ENCODE measurements at places on chromosomes 13 and 19. TPM values are rescaled to one million over a fixed set of nuclear protein-coding genes. Genes with fewer than 3 reads are reported as not detected.
A peak's percentile ranks its signal among the peaks of the same experiment; 100 is the strongest.

- DNase-seq: no peak
These were observed 671.6 kb downstream of the PCDH9 start for GRCh38 chr13:66558506-66558905.

PNMA8A gene
- total RNA-seq: 0.24 TPM

GRCh38 chr13:46521921-46522747 is 30.8 kb upstream of the LRCH1 start:
- DNase-seq: no peak

DNA sequence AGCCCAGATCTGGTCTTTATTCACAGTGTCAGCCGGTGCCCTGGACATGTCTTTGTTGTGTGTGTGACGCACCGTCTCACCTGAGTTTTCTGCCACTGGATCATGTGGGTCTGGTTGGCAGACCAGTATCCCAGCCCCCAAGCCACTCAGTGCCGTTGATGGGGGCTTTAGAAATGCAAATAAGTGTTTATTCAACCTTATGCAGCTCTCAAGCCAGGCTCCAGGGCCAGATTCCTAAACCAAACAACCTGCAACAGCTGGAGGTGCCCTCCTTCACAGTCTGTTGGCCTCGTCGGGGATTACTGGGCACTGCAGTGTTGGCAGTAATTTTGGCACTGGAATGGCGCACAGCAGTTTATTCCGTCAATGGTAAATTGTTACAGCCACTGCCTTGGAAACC is 21.6 kb downstream of the FAM124A start:
- no peak for DNase-seq

- DNase-seq: no peak
These were observed 53.2 kb upstream of the RFC3 start for GRCh38 chr13:33764716-33765115.

- no peak for DNase-seq
These were observed 6.9 kb downstream of the TBXA2R start for GRCh38 chr19:3599776-3600187.

DNA sequence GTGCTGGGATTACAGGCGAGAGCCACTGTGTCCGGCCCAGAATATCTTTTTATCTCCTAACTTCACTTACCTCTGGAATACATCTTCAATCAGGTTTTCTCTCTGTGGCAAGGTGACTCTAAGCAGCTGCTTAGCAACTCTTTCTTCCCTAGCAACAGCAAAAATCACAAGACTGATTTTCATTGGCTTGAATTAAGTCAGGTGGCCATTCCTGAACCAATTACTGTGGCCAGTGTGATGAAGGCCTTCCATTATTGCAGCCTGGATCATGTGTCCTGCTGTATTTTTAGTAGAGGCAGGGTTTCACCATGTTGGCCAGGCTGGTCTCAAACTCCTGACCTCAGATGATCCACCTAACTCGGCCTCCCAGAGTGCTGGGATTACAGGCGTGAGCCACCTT is 9.0 kb upstream of the LTBP4 start:
- DNase-seq: no peak

DNA sequence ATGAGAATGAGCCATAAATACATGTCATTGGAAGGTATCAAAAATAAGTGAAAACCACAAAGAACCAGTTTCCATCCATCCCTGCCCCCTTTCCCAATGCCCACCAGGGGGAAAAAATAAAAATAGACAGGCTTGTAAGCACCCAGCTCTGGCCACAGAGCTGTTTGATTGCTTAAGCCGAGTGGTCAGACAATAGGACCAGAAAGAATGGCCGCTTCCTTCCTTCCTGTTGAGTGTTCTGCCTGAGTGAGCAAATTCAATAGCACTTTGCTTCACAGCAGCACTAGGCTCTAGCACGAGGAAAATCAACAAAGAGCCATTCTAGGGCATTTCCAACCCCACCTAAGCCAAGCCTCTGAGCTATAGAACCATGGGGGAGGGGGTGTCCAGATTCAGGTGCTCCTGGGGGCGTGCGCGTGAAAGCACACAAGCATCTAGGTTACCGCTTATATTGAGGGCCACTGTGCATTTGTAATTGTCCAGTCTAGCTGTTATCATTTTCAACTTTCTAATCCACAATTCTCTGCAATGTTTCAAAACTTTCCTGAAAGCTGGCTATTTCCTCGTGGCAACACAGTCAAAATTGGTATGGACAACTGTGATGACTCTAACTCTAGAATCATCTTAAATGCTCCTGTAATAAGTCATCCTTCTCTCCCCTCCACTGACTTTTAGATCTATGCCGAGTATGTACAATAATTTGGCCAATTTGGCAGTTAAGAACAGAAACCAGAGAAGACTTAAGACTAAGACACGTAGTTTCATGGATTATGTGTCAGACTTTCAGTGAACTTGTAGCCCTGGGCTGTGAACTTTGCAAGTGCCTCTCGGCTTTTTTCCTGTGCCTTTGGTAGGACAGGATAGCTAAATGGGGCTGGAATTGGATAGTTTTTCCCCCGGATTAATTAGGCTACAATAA is 64.3 kb downstream of the SPRY2 start:
- DNase-seq: no peak

GRCh38 chr13:36872621-36873020 is 47.4 kb downstream of the SMAD9 start:
- DNase-seq: peak; percentile 47

- no peak for DNase-seq
These were observed 58.7 kb upstream of the KLF5 start for GRCh38 chr13:73000027-73000674.

GRCh38 chr13:41268764-41269163 is 5.4 kb upstream of the MTRF1 start:
- DNase-seq: no peak

OLFM4 gene
- total RNA-seq: 338 TPM

APOC4 gene
- total RNA-seq: not detected

DNA sequence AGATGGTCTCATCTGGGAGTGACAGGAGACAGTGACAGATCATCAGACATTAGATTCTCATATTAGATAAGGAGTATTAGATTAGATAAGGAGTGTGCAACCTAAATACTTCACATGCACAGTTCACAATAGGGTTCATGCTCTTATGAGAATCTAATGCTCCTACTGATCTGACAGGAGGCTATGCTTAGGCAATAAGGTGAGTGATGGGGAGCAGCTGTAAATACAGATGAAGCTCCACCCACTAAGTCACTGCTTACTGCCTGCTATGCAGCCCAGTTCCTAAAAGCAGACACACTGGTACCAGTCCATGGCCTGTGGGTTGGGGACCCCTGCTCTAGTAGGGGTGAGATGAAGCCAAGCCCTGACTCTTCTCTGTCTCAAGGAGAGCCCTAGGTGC is 10.0 kb upstream of the IGFL3 start:
- no peak for DNase-seq

DNA sequence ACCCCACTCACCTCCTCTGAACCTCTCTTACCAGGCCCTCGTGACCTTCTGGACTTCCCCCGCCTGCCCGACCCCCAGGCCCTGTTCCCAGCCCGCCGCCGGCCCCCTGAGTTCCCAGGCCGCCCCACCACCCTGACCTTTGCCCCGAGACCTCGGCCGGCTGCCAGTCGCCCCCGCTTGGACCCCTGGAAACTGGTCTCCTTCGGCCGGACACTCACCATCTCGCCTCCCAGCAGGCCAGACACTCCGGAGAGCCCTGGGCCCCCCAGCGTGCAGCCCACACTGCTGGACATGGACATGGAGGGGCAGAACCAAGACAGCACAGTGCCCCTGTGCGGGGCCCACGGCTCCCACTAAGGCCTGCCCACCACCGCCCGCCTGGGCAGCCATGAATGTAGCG is 3.2 kb downstream of the TTC9B start:
- no peak for DNase-seq

DNA sequence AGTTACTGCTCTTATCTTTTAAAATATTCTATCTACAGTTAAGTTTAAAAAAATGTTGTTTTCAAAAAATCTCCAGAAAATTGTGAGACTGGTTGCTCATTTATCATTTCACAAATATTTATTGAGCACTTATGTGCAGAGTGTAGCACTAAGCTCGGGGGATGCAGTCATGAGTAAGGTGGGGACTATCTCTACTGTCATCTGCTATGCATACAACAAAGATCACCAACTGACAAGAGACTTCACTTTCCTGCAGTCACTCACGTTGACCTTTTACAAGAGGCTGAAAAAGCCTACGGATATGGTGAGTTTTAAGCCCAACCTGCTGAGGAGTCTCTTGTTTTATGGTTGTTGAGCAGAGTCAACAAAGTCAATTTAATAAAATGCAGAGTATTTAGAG is 392.5 kb downstream of the KLF12 start:
- DNase-seq: no peak

DNA sequence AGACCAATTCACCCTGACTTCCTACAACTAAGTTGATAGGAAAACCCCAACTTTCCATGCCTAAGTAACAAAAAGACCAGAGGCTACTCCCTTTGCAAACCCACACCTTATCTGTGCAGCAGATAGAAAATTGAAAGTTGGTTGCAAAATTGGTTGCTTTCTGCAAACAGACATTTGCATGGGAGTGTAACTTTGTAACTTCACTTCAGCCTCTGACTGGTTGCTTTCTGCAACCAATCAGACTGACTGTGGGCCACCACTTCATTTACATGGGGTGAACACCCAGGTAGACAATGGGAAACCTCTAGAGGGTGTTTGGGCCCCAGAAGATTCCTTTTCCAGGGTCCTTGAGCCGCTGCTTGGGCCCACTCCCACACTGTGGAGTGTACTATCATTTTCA is 9.8 kb downstream of the TEX30 start:
- DNase-seq: no peak

DNA sequence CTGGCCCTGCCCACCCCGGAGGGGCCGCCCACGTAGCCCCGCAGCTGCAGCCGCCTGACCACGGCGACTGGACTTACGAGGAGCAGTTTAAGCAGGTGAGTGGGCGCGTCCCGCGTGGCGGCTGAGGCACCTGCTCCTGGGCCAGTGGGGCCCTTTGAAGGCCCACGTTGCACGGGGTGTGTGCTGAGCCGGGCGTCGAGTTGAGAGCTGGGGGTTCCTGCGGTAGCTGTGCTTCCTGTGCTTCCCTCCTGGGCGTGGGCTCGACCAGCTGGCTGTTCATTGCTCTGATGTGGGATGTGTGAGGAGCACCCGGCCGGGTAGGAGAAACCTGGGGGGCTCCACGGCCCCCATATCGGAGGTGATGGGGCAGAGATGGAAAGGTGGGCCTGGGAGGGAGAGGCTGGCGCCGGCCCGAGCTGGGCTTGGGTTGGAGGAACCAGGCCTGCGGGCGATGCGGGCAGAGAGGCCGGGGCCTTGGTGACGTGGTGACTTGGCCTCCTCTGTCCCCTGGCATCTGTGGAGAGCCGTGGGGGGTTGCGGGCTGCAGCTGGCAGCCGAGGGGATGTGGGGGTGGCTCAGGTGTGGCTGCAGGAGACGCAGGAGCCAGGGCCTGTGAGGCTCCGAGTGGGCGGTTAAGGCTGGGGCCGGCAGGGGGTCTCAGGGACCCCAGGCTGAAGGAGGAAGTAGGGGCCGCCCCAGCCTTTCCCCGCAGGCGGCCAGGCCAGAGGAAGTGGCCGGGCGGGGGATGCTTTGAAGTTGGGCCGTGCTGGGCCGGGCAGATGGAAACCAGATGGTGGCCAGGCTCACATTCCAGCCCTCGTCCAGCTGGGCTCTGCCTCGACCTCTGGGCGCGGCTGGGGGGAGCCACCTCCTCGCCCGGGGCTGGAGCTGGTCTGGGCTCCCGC is 7.1 kb downstream of the ARID3A start:
- DNase-seq: peak; percentile 72

- no peak for DNase-seq
These were observed 338.0 kb downstream of the ENOX1 start for GRCh38 chr13:43448605-43449336.

GRCh38 chr19:7565332-7565731 is 29.8 kb downstream of the PNPLA6 start:
- no peak for DNase-seq

DNA sequence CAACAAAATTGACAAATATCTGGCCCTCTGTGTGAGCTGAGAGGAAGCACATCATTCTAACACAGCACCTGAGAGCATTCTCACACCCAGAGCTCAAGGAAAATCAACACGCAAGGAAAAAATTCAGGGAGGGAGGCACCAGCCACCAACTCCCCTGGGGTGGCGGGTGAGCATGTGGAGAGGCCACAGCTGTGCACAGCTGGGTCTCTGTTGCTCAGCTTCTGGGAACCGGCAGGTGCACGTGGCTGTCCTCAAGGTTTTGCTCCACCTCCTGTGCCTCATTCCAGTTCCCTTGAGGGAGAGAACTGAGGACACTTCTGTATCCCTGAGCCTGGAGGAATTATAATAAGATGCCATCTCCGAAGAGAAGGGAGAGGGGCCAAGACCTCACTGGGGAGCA is 134.0 kb downstream of the USP12 start:
- no peak for DNase-seq

GRCh38 chr13:99948411-99948810 is 23.2 kb downstream of the ZIC5 start:
- no peak for DNase-seq

DNA sequence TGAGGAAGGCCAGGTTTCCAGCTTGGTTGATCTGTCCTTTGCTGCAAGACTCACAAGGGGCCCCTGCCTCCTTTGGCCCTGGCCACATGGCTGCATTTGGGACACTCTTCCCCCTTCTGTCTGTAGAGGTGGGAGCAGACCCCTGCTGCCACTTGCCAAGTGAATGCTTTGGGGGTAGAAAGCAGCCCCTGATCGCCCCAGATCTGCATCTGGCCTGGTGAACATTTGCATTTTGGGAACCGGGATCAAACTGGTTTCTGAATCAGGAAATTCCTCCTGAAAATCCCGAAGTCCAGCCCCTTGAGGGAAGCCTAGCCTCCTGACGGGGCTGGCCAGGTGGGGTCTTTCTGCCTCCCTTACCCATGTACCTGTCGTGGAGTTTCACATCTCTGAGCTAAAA is 14.9 kb downstream of the DPF1 start:
- no peak for DNase-seq

IRGC gene
- not detected for total RNA-seq

APC2 gene
- 0.56 TPM for total RNA-seq

DNA sequence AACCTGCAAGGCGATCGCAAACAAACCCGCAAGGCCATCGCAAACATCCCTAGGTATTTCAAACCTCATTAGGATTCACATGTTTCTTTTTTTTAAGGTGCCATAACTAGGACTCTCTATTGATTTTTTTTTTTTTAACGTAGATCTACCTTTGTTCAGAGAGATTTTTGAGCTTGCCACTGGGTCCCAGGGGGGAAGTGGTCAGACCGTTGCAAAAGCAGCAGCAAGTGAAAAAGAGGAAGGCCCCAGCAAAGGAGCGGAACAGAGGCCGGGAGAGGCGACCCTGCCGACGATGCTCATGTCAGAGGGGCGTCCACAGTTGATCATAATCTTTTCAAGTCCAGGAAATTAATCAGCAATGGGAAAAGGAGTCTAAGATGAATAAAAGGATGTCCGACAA is 32.7 kb upstream of the FLT1 start:
- DNase-seq: no peak

- DNase-seq: no peak
These were observed 457.9 kb downstream of the FOXO1 start for GRCh38 chr13:40208517-40208916.

PPP1R12C gene
- 118 TPM for total RNA-seq

DNA sequence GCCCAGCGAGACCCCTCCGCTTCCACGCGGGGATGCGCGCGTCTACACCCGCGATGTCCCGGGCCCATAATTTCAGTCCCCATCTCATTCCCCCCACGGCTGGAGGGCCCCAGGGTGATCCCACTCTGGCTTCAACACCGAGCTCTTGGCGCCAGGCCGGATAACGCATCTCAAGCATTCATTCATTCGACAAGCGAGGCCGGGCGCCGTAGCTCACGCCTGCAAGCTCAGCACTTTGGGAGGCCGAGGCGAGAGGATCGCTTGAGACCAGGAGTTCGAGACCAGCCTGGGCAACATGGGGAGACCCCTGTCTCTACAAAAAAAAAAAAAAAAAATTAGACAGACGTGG is 5.9 kb downstream of the ANGPTL6 start:
- DNase-seq: peak; percentile 47
